ENCODE measurements at places on chromosomes 13 and 19.

- DNase-seq: no peak
These were observed 12.7 kb downstream of the SLC25A42 start for GRCh38 chr19:19076476-19076875.

- DNase-seq: no peak
These were observed 244.2 kb upstream of the ZNF507 start for GRCh38 chr19:32101206-32101605.

DNA sequence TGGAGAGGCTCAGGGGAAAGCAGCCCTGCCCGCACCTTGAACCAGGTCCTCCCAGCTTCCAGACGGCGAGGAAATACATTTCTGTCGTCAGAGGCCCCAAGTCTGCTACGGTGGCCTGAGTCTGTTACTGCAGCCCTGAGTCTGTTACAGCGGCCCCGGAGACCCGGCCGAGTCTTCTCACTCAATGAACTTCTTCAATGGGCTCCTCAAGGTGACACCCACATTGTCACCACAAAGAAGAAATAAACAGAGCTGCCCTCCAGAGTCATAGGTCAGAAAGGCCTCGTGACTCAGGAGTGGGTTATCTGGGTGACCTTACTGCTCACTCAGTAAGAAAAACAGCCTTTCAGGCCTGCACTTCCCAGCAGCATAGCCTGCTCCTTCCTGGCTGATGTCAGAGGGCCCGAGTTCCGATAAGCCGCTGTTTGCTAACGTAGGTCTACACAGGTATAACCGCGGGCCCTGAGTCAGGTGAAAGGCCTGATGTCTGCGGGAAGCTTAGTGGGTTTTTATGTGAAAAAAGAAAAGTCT is 66.9 kb upstream of the TM9SF2 start:
- no peak for DNase-seq

DNA sequence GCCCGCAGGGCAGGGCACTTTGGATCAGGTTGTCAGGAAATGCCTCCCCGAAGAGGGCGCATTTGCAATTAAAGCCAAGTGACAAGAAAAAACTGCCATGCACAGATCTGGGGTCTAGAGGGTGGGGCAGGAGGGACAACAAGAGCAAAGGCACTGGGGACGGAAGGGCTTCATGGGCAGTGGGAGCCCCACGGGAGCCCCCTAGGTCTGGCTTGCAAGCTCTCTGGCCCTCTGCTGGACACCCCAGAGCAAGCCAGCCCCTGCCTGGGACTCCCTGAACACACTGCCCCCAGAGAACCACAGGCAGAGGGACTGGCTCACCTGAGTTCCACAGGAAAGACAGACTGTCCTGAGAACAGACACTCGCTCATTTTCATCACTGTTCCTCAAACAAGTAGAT is 30.2 kb upstream of the C19orf12 start:
- DNase-seq: no peak

- DNase-seq: no peak
These were observed 3.3 kb downstream of the MYO16 start for GRCh38 chr13:108632649-108633167.

DNA sequence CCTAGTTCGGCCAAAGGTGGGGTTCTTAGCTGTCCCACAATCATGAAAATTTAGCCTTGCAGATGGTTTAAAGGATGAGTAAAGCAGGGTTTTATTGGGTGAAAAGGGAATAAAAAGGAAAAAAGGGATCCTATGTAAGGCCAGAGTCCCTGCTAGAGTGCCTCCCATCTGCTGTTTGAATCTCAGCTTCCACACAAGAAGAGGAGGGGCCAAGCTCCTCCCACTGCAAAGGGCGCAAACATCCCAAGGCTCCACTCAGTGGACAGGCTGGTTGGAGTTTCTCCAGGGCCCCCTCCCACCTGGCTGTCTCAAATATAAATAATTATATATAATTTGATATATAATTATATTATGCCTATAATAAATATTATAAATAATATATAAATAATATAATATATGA is 1272.1 kb upstream of the PCDH20 start:
- no peak for DNase-seq

GRCh38 chr13:32837973-32838927 is 178.0 kb upstream of the KL start:
- no peak for DNase-seq

- no peak for DNase-seq
These were observed 476.6 kb upstream of the NBEA start for GRCh38 chr13:34465423-34465922.

DNA sequence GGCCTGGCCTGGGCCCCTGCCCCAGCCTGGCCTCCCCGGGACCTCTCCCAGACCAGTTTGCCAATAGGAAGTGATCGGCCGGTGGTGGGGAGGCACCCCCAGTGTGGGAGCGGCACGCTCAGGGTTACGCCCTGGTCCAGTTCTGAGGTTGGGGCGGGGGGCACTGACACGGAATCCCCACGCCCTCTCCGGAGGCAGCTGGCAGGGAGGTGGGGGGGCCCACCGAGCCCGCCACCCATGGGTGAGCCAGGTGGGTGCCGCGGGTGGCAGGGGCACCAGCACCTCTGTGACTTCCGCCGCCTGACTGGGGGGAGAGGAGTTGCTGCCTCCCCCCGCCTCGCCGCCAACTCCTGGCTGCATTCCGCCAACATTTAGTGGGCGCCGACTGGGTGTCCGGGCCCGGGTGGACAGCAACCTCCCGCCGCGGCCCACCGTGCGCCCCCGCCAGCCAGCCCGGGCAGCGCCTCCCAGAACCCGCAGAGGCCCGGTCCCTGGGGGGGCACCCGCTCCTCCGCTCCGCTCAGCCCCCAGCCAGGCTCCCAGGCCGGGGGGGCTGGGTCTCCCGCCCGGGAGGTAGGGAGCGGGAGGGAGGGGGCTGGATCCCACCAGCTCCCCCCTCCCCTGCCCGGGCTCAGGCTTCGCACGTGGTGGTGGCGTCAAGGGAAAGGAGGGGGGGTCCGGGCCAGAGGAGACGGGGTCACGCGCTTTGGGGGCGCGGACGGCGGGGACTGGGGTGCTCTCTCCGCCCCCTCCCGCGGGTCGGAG is 2.0 kb downstream of the ZBTB7A start:
- DNase-seq: no peak

DNA sequence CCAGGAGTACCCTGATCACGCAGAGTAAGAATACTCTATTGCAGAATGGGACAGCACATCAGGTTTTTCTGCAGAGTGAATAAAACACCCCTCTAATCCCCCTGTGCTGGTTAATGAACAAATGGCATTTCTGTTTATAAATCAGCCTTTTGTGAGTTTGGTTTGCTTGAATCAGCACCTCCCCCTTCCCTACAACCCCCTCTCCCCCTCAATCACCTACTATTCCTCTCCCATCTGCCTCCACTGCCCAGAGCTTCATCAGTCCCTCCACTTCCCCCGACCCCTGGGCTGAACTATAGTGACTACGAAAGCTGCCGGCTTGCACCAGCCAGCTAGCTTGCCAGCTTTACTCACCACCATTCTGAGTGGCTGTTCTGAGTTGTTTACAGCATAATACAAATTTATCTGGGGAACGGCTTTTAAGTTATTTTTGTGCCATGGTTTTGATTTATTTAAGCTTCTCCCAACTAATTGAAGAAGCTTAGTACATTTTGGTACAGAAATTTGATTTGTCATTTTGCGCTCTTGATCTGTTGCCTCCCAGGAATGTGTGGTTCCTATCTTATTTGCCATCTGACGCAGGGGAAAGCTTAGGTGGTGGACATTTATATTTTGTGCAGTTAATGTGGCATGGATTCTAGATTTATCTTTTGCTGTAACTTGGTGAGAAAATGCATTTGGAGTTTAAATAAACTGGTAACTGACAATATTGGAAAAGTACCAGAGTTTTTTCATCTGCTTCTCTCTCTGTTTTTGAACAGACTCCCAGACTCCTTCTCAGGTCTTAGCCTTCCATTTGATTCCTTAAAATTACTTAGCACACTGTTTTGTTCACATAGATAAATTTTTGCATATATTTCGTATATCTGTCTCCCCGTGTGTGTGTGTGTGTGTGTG is 41.7 kb upstream of the WDFY2 start:
- DNase-seq: no peak

DNA sequence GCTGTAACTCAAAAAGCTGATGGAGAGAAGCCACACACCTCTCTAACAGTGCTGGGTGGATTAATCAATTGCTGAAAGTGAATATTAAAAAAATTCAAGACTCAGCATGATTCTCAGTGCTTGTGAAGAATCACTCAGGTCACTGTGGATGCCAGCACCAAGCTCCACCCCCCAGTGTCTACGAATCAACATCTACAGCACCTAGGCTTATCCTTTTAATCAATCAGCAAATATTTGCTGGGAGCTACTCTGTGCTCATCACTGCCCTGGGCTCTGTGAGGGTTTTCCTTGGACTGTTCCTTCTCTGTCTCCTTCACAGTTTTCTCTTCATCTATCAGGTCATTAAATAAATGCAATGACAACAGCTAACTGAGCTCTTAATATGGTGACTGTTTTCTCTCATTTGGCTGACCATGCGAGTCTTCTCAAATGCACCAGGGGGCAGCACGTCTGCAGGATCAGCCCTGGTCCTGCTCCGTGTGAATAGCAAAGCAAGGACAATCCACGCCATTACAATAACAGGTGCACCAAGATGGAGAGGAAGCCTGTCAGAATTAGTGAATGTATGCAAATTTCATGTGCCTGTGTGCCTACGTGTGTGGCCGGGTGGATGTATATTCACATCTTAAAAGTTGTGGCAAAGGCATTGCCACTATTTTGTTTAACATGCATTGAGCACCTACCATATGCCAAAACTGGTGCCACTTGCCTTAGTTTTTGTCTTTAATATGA is 14.6 kb upstream of the C13orf42 start:
- peak; percentile 17 for DNase-seq

GRCh38 chr19:22735911-22736645 is 47.9 kb downstream of the ZNF99 start:
- no peak for DNase-seq

DNA sequence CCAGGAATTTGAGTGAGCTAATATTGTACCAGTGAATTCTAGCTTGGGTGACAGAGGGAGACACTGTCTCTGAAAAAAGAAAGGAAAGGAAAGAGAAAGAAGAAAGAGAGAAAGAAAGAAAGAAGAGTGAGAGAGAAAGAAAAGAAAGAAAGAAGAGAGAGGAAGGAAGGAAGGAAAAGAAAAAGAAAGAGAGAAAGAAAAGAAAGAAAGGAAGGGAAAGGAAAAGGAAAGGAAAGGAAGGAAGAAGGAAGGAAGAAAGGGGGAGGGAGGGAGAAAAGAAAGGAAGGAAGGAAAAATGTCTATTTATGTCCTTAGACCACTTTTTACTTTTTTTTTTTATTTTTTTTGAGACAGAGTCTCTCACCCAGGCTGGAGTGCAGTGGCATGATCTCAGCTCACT is 5.4 kb upstream of the ZNF491 start:
- DNase-seq: no peak

GRCh38 chr13:109586509-109587346 is 199.7 kb downstream of the IRS2 start:
- DNase-seq: no peak

DNA sequence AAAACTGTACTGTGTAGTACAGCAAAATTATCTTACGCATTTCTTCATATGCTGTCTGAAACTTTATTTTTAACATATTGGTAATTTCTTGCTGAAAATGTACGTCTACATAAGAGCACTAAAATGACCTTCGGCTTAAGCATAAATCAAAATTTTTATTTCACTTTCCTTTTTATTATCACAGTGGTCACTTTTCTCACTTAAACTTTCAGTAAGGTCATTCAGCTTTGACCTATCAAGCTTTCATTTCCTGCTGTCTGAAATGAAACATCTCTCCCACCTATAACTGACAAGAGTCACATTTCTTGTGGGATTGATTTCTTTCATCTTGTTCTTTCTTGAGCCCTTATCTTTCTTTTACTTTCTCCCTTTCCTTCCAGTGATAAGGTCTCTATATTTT is 2212.7 kb upstream of the PCDH20 start:
- DNase-seq: no peak

DNA sequence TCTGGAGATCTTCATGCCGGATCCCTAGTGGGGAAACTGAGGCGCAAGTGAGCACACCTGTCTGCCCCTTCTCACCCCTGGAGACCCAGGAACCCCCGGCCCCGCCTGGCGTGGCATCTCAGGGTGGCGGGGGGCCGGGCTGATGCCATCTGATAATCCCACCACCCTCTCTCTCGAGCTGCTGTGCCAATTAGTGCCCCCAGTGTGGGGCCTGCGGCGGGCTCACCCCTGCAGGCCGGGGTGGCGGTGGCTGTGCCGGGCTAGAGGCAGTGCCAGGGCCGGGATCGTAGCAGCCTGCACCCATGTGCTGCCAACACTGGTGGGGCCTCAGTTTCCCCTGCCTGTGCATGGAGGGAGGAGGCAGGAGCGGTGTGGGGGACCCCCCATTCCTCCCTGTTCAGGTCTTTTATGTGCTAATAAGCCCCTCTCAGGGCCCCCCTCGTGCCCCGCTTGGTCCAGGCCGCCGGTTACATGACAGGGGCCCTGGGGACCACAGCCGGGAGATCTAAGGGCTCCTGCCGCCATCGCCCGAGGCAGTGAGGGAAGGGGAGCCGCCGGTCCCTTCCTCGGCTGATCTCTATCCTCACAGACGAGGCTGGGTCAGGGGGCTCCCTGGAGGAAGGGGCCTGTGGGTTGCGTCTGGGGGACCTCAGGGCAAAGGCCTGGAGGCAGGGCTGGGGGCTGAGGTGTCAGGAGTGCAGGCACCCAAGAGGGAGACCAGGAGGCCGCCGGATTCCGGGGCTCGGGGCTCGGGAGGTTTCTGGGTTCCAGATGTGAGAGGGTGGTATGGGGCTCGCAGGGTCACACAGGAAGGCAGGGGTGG is 8.3 kb downstream of the EFNA2 start:
- no peak for DNase-seq

DNA sequence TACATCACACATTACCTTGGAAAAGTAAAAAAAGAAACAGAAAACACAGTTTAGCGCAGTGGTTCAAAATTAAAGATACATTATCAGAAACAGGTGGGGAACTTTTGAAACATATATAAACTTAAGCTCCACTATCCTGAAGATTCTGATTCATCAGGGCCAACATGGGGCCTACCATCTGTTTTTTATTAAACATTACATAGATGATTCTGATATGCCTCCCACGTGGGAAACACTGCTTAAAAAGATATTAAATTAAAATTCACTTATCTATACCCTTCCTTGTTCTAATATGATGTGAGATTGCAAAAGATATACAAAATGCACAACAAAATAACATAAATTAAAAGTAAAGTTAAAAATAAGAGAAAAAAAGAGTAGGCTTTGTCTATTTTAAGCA is 125.0 kb downstream of the VWA8 start:
- no peak for DNase-seq

- peak; percentile 8 for DNase-seq
These were observed 10.0 kb downstream of the ATP7B start for GRCh38 chr13:52001120-52001731.

DNA sequence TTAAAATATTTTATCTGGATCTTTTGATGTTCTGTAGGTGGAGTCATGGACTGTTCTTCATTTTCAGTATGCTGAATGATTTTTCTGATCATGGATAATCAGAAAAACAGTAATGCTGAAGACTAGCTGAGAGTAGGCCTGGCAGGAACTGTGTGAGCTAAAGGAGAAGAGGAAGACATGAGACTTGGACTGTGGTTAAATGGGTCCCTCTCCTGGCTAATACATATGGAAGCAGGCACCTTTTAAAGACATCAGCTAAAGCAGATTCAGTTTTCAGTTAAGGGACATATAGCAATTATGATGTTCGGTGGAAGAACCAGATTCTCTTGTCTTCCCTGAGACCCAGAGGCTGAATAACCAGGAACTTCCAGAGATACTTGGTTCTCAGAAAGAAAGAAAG is 169.4 kb downstream of the OLFM4 start:
- DNase-seq: no peak

Measured in AG09309 (cell line).